ENCODE measurements at places on chromosomes 4 and X.

DNA sequence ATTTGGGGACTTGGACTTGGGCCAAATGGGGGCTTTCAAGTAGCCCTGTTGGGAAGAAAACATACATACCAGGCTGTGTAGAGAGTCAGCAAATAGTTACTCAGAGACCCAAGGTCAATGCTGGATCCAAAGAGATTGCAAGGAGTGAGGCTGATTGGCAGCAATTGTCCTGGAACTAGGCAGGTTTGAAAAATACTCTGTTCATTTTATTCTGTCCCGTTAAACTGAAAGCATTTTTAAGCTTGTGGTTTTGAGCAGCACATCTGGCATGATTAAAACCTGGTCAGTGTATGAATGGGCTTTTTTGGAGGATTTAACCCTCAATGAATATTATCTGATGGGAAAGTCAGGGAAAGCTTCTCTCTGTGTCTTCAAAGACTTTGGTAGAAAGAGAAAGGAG is 294.3 kb upstream of the BOD1L1 start:
- no peak for DNase-seq

DNA sequence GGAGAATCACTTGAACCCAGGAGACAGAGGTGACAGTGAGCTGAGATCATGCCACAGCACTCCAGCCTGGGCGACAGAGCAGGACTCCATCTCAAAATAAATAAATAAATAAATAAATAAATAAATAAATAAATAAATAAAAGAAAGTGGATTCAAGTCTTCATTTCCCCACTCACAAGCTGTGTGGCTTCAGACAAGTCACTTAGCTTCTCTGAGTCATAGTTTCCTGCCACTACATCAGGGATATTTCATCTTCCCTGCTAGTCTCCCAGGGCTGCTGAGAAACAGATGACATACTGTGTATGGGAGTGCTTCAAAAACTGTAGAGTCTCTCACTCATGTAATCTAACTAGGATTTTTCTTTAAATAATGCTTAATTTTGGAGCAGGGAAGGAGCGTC is 37.2 kb downstream of the TBC1D9 start:
- no peak for DNase-seq

- DNase-seq, result no peak
Observed at GRCh38 chrX:100584611-100585010, at the start of gene TNMD. TSS of gene TNMD (plus strand) at chrX:100584936. CDS start at chrX:100585019, 83 bp downstream.

DNA sequence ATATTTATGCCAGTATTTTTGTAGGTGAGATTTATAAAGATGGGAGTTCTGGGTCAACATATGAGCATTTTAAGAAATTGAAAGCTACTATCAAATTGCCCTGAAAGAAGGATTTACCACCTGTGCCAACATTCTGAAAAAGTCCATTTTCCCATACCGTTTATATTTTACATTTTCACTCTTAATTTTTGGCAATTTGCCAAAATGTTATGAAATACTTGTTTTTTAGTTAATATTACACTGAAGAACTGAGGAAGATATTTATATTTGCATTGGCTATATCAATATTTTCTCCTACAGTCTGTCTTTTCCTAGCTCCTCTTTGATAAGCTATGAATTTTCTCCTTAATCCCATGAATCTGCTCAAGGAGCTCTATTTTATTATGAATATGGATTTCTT is 52.4 kb downstream of the DCHS2 start:
- no peak for DNase-seq

GRCh38 chr4:163744861-163745260 is 250.4 kb downstream of the TMA16 start:
- no peak for DNase-seq

- no peak for DNase-seq
Observed at GRCh38 chr4:85370400-85371032, 104.4 kb upstream of the ARHGAP24 start.

- DNase-seq, result no peak
Observed at GRCh38 chr4:186342582-186342981, 76.6 kb downstream of the F11 start.

DNA sequence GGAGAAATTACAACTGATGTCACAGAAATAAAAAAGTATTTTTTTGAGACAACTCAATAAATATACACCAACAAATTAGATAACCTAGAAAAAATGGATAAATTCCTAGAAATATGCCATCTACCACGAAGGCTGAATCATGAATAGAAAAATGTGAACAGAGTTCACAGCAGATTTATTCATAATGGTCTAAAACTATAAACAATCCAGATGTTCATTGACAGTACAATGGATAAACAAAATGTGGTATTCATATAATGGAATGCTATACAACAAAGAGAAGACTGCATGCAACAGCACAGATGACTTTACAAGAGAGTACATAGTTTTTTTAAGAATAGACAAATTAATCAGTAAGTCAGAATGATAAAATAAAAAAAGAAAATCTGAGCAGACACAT is 55.2 kb downstream of the CLOCK start:
- no peak for DNase-seq
